GM12892 (cell line): ENCODE measurements at places on chromosomes 7 and 10.

GRCh38 chr7:78115876-78116275, 317.3 kb downstream of the PHTF2 start:
- DNase-seq = no peak

- DNase-seq = no peak
Observed at GRCh38 chr10:132938472-132939339, 3.7 kb downstream of the CFAP46 start.

GRCh38 chr7:158236400-158236799, 351.2 kb downstream of the PTPRN2 start:
- DNase-seq = no peak

- no peak for DNase-seq
Observed at GRCh38 chr10:4635883-4636282, 190.1 kb upstream of the AKR1E2 start.

DNA sequence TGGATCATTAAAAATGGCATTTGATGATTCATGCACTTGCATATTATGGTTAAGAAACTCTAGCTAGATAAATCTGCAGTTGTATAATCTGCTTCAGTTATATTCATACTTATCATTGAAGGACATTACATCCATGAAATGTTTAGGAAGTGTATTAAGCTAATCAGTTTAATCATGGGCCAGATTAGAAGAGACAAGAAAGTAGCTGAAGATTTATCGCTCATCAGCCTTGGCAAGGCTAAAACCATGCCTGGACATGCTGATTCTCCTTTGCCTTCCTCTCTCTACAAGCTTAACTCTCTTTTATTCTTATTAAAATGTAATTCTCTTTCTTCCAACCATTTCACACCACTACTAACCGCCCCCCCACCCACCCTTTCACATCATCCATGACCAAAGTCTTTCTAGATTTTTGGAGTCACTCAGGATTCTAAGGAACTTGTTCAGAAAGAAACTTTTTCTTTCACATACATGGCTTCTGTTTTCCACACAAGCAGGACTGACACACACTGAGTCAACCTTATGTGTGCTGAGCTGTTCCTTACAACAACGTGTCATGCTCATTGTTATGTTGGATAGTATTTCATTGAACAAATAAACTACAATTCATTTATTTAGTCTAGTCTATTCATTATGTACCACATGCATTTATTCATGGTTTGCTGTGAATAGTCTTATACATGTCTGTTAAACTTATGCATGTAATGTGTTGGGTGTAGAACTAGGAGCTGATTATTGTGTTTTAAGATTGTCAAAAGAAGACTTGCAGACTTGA, 227.3 kb upstream of the SP8 start:
- DNase-seq = no peak

DNA sequence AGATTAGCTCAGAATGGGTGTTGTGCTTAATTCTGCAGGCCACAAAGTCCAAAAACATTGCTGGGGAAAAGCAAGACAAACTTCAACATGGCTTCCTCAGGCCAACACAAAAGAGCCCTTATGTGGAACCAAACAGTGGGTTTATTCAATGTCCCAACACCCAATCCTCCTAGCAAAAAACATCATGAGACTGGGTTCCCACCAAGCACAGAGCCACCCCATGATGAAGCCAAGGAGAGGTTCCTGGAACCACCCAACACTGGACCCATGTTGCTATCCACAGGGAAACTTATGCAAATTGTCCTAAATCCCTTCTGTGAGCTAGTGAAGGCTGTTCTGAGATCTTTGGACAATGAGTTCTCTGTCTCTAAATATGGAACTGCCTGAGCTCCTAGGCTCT, 24.0 kb downstream of the SLC25A13 start:
- DNase-seq = no peak

GRCh38 chr7:32762925-32763293, 128.7 kb downstream of the KBTBD2 start:
- DNase-seq = no peak

GRCh38 chr7:12957487-12957886, 270.1 kb downstream of the ARL4A start:
- no peak for DNase-seq

GRCh38 chr10:103277713-103278536, 987 bp downstream of the INA start:
- no peak for DNase-seq

GRCh38 chr7:127290116-127290655, 37.4 kb upstream of the GRM8 start:
- DNase-seq = no peak

DNA sequence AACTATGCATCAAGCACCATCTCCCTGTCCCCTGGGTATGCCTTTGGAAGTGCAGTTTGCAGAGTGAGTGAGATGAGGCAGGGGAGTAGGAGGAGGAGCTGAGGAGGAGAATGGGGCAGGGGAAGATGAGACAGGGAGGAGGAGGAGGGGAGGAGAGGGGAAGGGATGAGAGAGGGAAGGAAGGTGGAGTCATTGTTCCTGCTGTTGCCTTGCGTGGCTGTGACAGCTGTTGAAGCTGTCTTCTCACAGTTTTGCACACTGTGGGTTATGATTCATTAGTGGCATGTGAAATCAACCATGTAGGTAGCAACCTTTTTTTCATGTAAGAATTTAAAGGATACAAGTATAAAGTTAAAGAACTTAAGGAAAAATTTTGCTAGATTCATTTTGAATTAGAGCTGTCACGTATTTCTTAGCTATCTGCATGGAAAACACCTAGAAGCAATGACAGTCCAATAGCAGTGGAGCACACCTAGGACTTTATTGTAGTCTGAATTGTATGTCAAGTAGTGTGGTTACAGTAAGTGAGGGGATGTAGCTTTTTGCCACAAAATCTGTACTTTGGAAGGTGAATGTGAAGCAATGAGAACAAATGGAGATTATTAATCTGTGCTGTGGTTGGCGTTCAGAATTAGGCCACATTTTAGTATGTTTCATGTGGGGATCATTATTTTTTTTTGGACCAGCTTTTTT, 21.7 kb downstream of the CCM2 start:
- DNase-seq = no peak

- peak; percentile 51 for DNase-seq
Observed at GRCh38 chr10:115092555-115093285, 445 bp upstream of the ATRNL1 start.

- no peak for DNase-seq
Observed at GRCh38 chr10:12469345-12469744, 120.0 kb downstream of the CAMK1D start.

- no peak for DNase-seq
Observed at GRCh38 chr7:42017349-42017986, 219.5 kb downstream of the GLI3 start.

DNA sequence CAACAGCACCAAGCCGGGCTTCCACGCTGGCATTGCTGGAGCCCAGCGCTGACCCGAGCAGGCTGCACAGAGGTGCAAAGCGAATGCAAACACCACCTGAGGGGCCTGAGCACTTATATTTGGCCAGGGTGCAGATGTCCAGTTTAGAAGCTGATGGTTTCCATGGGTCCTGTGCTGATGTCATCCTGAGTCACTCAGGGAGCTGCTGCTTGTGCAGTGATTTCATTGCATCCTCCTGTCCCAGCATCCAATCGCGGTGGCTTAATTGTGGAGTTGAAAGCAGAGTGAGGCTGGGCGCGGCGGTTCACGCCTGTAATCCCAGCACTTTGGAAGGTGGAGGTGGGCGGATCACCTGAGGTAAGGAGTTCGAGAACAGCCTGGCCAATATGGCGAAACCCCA, 410.2 kb upstream of the KLF6 start:
- DNase-seq = no peak

DNA sequence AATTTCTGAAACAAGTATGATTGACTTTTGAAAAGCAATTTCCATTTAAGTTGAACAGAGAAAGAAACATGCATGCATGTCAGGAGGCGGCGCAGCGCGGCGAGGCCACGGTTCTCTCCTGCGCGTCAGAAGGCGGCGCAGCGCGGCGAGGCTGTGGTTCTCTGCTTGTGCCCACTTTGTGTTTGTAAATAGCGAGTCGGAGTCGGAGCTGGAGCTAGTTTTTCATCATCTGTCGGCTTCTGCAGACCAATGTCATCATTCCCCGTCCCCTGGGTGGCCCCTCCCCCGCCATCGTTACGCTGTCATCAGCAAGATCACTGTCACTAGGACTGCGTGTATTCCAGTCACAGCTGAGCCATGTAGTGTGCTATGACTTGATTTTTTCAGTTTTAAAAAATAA, 49.2 kb downstream of the INPP5A start:
- DNase-seq = no peak

DNA sequence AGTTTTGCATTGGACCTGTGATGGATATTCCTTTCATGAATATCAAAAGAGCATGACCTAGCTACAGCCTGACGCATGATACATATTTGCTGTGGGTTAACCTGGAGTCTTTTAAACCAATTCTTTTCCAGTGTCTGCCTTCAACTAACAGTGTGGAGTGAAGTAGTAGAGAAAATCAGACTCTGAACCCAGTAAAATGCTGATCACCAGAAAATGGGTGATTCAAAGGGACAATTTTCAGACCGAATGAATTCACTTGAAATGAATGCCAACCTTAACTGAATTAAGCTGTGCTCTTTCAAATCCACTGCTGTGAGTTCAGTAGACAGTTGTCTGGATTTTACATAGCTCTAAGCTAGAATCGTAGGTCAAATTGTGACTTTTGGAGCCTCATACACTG, 123.0 kb downstream of the CDK14 start:
- no peak for DNase-seq

DNA sequence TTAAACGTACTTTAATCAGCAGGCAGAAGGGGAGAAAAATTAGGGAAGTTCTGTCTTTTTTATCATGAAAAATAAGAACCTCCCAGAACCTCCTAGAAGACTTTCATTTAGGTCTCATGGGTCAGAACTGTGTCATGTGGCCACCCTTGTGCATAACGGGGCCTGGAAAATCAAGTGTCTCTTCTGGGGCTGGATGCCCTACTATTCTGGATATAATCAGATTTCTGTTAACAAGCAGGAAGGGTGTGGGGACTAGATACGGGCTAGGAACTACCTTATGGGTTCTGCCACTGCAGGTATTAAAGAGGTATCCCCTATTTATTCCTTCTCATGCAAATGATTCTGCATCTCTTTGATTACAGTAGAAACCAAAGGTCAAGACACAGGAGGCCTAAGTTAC, 14.1 kb downstream of the LANCL2 start:
- no peak for DNase-seq

- no peak for DNase-seq
Observed at GRCh38 chr10:82811621-82812020, 936.6 kb downstream of the NRG3 start.

- no peak for DNase-seq
Observed at GRCh38 chr10:61989995-61990760, 88.7 kb downstream of the ARID5B start.

GRCh38 chr7:123131961-123132360, 67.8 kb downstream of the SLC13A1 start:
- no peak for DNase-seq

DNA sequence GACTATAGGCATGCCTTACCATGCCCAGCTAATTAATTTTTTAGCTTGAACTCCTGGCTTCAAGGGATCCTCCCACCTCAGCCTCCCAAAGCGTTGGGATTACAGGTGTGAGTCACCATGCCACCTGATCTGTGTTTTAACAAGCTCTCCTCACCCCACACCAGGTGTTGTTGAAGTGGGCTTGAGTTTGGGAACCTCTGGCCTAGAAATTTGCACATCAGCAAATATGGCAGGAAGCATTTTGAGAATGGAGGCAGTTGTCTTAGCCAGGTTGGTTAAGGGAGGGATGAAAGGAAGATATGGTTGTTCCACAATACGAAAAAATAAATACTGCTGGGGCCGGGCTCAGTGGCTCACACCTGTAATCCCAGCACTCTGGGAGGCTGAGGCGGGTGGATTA, 433.1 kb downstream of the TYW1 start:
- DNase-seq = no peak

DNA sequence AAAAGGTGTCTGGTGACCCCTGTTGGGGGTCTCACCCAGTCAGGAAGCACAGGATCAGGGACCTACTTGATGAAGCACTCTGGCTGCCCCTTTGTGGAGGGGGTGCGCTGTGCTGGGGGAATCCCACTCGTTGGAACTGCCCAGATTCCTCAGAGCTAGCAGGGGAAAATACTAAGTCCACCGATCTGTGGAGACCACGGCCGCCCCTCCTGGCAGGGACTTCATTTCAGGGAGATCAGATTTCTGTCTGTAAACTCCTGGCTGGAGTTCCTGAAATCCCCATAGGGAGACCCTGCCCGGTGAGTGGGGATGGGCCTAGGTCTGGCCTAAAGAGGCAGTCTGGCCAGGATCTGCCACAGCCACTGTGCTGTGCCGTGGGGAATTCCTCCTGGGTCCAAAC, 79.3 kb upstream of the ADCY1 start:
- DNase-seq = no peak

DNA sequence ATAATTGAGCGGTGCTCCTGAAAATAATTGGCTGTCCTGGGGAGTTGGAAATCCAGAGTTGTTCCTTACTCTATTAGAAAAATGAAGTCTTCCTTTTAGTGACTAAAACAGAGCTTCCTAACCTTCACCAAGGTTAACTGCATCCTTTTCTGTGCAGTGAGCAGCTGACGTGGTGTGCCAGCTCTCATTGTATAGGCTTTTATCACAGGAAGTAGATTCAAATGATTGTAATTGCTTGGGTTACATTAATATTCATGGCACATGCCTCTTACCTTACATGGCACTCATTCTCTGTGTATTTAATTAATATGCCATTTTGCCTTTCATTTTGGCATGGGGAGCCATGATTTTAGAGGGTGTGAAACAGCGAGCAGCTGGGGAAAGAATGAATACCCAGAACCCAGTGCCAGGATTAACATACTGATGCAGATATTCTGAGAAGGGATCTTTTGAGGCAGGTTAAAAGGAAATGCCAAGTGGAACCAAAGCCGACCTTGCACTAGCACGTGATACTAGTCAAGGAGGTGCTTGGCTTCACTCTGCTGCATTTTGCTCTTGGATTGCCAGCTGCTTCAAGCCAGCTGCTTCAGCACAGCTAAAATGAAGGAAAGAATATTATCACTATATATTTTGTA, 115.3 kb downstream of the ST7 start:
- DNase-seq = no peak

- no peak for DNase-seq
Observed at GRCh38 chr7:20190560-20191390, 26.4 kb downstream of the MACC1 start.

- DNase-seq = no peak
Observed at GRCh38 chr10:18145652-18146051, 5.4 kb downstream of the CACNB2 start.

GRCh38 chr7:106848851-106849442, 16.1 kb upstream of the PIK3CG start:
- no peak for DNase-seq

DNA sequence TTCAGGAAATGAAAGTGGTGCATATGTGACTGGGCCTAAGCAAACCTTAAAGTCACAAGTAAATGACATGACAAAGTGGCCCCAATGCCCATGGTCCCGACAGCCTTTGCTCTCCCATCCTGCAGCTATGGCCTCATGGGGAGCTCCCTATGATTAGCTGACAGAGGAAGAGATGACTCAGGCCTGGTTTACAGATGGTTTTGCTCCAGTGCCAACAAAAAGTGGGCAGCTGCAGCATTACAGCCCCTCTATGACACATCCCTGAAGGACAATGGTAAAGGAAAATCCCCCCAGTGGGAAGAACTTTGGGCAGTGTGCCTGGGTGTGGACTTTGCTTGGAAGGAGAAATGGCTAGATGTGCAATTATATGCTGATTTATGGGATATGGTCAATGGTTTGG, 105.1 kb upstream of the ADCY1 start:
- no peak for DNase-seq
